ENCODE measurements at places on chromosomes 1 and 21. TPM values are rescaled to one million over a fixed set of nuclear protein-coding genes. Genes with fewer than 3 reads are reported as not detected.
A peak's percentile ranks its signal among the peaks of the same experiment; 100 is the strongest.

Gene S1PR1
- 3.7 TPM for total RNA-seq

DNA sequence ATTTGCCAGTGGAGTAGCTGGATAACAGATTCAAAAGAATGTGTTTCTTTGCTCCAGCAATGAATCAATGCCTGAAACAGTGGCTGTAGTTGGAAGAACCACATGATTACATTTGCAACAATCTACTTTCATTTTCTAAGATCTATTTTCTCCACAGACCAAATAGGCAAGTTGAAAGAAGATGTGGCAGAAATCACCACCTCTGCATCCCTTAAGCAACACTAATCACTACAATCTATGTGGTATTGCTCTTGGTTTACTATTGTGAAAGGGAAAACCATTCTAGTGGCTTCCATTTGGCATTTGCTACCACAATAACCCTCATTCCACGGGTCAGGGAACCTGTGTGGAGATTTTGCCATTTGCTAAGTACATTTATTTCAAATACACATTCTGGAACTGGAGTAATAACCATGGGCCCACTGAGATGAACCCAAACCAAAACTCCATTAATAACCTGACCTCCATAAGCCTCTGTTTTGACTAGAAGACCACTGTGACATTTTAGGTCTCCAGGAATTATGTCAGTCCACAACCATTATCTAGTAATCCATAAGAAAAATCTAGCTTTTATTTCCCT is 66.3 kb downstream of the C1orf185 start:
- DNase-seq = no peak

DNA sequence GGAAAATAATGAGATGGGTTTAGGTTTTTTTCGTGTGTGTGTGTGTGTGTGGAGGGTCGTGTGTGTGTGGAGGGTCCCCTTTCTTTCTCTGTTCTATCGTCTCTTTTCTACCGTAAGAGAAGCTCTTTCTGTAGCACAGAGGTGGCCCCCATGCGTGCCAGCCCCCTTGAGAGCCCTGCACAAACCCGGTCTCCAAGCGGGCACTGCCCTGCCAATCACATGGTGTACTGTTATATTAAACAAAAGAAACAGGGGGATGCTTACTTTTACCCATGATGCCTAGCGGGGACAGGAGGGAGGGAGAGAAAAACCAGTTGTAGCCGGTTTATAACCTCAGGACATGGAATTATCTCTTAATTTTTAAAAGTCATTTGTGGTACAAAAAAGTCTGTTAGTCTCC is 41.0 kb downstream of the GATAD2B start:
- peak; percentile 47 for DNase-seq

- DNase-seq = no peak
Observed at GRCh38 chr1:97412737-97413136, 508.1 kb downstream of the DPYD start.

Gene SELP
- total RNA-seq = not detected

GRCh38 chr21:26709090-26709489 is 136.0 kb upstream of the CYYR1 start:
- DNase-seq = no peak

- DNase-seq = no peak
Observed at GRCh38 chr1:227300682-227301081, 17.6 kb downstream of the CDC42BPA start.

DNA sequence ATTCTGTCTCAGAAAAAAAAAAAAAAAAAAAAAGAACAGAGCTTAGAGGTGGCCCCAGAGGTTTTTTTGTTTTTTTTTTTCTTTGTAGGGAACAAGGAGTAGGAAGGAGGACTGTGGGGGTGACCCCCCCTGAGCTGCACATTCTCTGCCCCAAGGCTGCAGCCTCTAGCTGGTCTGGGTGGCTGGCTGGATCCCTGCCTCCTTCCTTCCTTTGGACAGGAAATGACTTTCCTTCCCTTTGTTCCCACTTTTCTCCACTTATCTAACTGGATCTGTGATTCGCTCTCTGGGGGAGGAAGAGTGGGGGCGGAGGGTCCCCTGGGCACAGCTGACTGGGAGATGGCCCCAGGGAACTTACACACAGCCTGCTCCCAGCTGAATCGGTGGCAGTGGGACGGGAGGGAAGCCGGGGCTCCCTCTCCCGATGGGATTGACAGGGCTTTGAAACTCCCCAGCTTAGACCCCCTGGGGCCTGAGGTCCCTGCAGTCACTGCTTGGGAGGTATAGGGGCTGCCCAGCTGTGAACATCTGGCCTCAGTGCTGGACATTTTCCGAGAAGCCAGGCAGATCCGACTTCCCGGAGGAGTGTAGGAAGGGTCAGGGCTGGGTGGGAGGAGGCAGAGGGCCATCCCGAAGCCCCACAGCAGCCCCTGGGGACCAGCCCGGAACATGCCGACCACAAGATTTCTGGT is 2.1 kb downstream of the FBLIM1 start:
- DNase-seq = peak; percentile 93

GRCh38 chr1:104630567-104631149 is 881.0 kb downstream of the AMY1C start:
- DNase-seq = no peak

Gene ABCG1
- 4.5 TPM for total RNA-seq

Gene SELENBP1
- 31.1 TPM for total RNA-seq

Gene LACTBL1
- total RNA-seq = not detected

DNA sequence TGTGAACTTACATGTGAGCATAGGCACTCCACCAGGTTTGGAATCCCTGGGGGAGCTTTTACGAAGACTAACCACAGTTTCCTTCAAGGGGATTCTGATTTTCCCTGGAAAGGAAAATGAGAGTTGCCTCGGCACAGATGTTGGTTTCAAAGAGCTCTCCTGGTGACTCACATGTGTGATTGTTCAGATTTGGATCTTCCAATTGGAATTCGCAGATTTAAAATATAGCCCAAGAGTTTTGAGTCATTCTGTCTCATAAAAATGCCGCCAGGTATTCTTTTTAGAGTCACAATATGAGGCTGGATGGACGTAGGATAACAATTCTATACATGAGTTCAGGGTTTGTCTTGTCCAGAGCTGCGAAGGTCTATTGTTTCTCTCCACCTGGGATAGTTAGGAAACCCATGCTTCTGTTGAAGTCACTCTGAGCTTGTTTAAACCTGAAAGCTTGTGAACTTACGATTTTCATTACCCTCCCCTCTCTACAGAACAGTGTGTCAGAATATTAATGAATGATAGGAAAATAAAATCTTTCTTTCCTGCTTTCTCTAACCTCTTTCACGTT is 64.9 kb downstream of the TGFB2 start:
- no peak for DNase-seq

Gene VANGL2
- total RNA-seq = 2.2 TPM

Gene LAMB3
- 2.1 TPM for total RNA-seq

Gene ATF3
- total RNA-seq = 10.1 TPM

- DNase-seq = no peak
Observed at GRCh38 chr21:17736072-17736471, 83.1 kb downstream of the C21orf91 start.

Gene TAL1
- not detected for total RNA-seq

DNA sequence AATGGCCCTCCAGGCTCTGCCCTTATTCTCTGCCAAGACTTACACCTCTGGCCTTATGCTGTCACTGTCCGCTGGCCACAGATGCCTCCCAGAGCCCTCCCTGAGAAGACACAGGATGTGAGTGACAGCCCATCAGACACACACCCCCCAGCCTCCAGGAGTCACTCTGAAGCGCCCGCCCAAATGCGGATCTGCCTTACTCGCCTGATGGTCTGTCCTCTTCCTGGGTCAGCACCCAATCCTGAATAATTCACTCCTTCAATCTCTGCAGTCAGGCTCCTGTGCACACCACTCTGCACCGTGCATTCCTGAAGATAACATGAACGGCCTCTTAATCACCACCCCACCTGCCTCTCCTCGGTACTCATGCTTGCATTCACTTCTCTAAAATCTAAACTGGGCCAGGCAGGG is 14.7 kb downstream of the CLSTN1 start:
- DNase-seq = no peak

- no peak for DNase-seq
Observed at GRCh38 chr21:14879458-14879857, 185.3 kb downstream of the NRIP1 start.

DNA sequence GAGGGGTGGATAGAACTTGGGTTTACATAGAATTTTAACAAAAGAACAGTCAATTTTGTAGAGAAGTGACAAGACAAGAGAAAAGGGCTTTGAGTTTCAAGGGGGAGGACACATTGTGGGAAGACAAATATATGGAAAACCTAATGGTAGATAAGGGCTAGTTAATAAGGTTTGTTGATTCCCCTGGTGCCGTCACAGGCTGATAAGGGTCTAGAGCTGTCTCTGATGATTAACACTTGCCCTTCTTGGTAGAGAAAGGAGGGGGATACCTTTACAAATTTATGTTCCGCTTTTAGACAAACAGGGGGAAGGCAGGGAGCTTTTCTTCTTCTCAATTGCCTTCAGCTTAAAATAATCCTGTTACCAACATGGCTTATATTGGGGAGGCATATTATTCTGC is 124.3 kb downstream of the ETS2 start:
- no peak for DNase-seq

- DNase-seq = no peak
Observed at GRCh38 chr1:95018602-95019369, 54.0 kb downstream of the ALG14 start.

DNA sequence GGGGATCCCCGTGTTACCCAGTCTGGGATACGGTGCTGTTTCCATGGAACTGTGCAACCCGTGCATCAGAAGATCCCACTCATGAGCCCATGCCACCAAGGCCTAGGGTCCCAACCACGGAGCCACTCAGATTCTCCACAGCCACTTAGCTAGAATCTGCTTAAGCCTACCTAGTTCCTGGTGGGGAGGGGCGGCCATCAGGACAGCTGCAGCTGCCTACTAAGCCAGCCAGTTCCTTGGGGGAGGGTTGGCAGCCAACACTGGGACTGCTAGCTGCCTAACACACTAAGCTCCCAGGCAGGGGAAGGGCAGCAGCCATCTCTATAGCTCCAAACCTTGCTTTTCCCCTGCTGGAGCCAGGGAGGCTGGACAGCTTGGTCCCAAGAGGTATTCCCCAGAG is 549.2 kb upstream of the BRINP3 start:
- no peak for DNase-seq

Gene GLIS1
- 2.6 TPM for total RNA-seq

- peak; percentile 82 for DNase-seq
Observed at GRCh38 chr1:219324629-219325367, 151.1 kb downstream of the LYPLAL1 start.

GRCh38 chr21:37475186-37475868 is 108.8 kb downstream of the DYRK1A start:
- DNase-seq = no peak

DNA sequence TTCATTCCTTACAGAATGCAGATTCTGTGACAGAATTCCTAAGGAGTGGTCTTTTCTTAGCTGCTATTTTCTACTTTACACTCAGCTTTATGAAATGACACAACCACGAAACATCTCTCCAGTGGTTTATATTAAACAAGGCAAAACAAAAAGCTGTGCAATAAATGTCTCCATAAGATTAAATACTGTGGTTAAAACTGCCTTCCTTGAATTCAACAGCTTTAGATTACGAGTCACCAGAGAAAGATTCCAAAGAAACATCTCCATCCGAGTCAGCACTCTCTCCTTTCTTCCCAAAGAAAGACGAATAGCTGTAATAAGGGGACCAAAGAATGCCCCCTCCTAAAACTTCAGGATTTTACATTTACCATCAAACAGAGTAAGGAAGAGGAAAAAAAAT is 4.6 kb upstream of the C1orf87 start:
- peak; percentile 68 for DNase-seq

- DNase-seq = no peak
Observed at GRCh38 chr1:108877348-108878159, 769 bp downstream of the GPSM2 start.

Gene CDC73
- 26.3 TPM for total RNA-seq

GRCh38 chr1:107483949-107484348 is 343.1 kb downstream of the NTNG1 start:
- no peak for DNase-seq

DNA sequence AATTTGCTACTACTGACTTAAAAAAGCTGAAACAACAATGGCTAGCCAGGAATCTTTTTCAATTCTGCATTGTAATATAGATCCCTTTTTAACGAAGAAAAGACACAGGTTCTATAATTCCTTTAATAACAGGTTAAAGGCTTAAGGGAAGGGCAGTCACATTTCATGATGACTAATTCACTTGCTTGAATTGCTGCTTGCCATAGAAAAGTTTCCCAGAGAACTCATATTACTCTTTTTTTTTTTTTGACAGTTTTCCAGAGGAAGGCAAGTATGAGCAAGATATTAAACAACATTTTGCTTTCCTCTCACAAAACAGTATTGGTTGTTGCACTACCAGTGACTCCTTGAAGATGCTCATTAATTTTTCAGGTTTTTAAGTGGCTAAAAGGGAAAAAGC is 60.9 kb downstream of the IL23R start:
- no peak for DNase-seq

DNA sequence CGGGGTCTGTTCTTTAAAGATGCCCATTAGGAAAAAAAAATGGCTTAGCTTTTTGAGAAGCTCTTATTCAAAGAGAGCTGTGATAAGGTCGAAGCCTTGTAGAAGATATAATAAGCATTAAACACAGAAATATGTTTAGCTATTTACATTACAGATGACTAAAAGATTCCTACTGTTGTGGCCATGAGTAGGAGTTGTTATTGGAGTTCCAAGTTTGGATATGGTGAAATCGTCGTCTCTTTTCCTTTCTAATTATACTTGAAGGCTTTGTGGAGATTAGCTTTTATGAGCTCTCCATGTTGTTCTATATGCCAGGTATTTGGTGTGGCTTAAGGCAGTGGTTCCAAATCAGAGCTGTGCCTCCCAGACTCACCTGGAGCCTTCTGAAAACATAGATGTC is 79.9 kb upstream of the LAMC2 start:
- DNase-seq = no peak

GRCh38 chr21:37000381-37000780 is 6.1 kb upstream of the RIPPLY3 start:
- no peak for DNase-seq

DNA sequence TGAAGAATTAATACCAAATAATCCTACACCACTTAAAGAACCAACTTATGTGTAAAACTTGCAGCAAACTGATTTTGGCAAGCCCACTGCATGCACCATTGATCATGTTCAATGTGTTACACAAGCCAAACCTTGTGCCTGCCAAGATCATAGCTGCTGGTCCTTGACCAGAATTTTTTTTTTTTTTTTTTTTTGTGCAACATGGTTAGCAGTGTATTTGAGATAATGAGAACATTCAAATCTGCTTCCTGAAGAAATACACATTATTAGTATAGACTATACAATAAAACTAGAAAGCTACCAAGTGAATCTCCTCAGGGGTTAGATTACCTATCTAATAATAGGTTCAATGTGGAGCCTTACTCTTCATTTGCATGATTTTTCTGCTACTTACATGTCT is 421.0 kb downstream of the MRPL39 start:
- no peak for DNase-seq

Gene LCE1B
- total RNA-seq = not detected

GRCh38 chr1:51439895-51440294 is 79.2 kb downstream of the EPS15 start:
- no peak for DNase-seq

- no peak for DNase-seq
Observed at GRCh38 chr1:224357626-224358124, 996 bp downstream of the CNIH4 start.

GRCh38 chr21:42381347-42381984 is 14.4 kb downstream of the TMPRSS3 start:
- no peak for DNase-seq

Gene TFF2
- total RNA-seq = not detected

Gene ETNK2
- 22.2 TPM for total RNA-seq

- no peak for DNase-seq
Observed at GRCh38 chr1:171420810-171421209, 64.5 kb upstream of the PRRC2C start.

All from SJSA1 (cell line).